ELF-1 (cell line): ENCODE measurements at places on chromosomes 12 and 14.
A peak's percentile ranks its signal among the peaks of the same experiment; 100 is the strongest.

GRCh38 chr12:95474660-95474958, 657 bp downstream of the METAP2 start:
- no peak for DNase-seq

DNA sequence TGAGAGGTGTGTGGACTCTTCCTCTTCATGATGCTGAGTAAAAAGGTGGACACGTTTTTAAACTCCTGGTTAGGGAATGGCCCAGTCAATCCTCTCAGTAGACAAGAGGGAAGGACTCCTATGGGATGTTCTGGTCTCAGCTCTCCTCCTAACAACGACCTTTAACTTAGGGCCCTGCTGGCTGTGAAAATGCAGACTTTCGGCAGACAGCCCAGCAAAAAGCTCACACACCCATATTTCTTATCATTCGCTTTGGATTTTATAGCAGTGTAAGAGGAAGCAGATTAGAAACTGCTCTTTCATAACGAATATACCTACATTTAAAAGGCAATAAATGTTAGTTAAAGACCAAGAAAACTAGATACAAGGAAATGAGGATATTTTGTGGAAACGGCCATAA, 18.0 kb upstream of the YARS2 start:
- DNase-seq = no peak

DNA sequence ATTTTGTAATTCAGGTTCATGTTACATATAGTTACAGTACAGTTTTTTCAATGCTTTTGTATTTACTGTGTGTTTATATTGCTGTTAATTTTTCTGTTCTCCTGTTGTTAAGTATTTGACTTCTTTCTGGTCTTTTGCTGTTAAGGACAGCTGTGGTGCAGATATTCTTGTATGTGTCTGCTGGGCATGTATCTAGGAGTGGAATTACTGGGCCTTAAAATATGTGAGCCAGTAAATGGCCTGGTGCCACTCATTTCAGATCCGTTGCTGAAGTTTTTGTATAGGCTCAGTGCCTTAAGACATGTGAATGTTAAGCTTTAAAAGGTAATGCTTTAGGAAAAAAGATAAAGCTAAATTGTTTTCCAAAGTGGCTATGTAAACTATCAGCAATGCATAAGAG, 87.3 kb downstream of the TTLL5 start:
- DNase-seq = no peak

- no peak for DNase-seq
Measured at GRCh38 chr12:131753757-131754156, 42.9 kb downstream of the SFSWAP start.

GRCh38 chr14:92704036-92704804, 44.2 kb downstream of the LGMN start:
- no peak for DNase-seq

DNA sequence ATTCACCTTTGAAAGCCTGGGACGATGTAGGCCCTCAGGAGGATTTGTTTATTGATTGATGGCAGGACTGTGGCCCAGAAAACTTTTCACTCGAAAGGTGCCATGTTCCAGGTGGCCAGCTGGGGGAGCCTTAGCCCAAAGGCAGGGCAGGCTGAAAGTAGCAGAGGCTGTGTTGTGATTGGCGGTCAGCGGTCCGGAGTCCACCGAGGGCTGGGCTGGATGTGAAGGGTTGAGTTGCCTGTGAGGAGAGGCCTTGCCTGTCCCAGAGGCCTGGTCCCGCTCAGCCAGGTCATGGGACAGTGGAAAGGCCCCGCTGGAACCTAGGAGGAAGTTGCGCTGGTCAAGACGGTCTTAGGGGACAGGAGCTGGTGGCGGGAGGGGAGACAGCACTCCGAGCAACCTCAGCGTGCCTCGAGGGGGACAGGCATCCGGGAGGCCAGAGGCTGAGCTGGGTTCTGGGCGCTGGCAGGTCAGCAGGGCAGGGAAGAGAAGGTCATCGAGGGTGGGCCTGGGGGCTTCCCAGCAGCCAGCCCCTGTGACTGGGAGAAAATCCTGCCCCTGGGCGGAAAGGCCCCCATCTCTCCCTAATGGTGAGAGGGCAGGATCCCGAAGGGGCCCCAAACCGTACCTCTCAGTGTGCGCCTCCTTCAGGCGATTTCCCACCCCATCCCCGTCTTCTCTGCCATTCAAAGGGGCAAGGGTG, 26.3 kb downstream of the CMA1 start:
- peak; percentile 92 for DNase-seq

- DNase-seq = no peak
Measured at GRCh38 chr12:75655315-75655806, 144.0 kb upstream of the KRR1 start.

- DNase-seq = no peak
Measured at GRCh38 chr12:68102731-68103130, 56.8 kb downstream of the IFNG start.

DNA sequence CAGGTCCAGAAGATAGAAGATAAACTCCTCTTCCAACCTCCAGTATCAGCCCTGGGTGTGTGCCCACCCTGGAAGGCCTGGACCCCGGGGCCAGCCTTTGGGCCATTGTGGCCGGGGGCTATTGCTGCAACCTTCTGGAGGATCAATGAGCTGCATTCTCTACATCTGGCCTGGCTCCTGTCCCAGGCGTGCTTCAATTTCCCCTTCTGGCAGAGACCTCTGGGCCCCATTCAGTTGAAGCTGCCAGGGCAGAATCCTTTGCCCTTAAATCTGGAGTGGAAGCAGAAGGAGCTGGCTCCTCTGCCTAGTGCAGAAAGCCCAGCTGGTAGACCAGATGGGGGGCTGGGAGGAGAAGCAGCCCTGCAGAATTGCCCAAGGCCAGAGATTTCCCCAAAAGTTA, 10.0 kb downstream of the NYNRIN start:
- no peak for DNase-seq

- DNase-seq = no peak
Measured at GRCh38 chr12:26080911-26081310, 43.9 kb downstream of the BHLHE41 start.

DNA sequence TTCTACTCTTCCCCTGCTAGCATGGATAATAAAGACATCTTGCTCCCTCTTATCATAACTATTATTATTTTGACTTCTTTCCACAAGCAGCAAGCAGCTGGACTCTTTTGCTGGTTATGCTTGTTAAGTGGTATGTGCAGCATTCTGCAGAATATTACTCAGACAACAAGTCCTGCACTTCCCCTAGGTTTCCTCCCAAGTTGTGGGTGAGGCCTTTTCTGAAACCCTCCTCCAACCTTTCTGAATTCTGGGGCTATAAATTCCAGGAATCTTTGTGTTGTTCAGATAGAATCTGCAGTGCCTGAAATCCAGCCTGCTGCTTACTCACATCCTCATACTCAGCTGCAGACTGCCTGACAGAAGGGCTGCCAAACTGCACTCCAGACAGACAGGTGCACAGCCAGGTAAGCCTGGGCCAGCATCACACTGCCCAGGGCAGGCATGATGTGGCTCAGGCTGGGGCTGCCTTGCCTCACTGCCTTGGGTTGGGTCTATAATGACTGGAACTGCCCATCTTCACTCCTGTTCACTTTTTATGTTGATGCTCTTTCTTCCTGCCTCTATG, 6.2 kb upstream of the DHRS2 start:
- DNase-seq = no peak
